ENCODE measurements at places on chromosomes 4 and X. TPM values are rescaled to one million over a fixed set of nuclear protein-coding genes. Genes with fewer than 3 reads are reported as not detected.

COL4A5 gene
- 33.5 TPM for total RNA-seq

F8A2 gene
- 1.4 TPM for total RNA-seq

ASIC5 gene
- total RNA-seq, result not detected

SMIM31 gene
- total RNA-seq, result 0.05 TPM

CSAG3 gene
- not detected for total RNA-seq

CXCL5 gene
- 42.3 TPM for total RNA-seq

Measured in renal cortical epithelial cell (primary cell).